ENCODE measurements at places on chromosomes 16 and 17. TPM values are rescaled to one million over a fixed set of nuclear protein-coding genes. Genes with fewer than 3 reads are reported as not detected.

DNA sequence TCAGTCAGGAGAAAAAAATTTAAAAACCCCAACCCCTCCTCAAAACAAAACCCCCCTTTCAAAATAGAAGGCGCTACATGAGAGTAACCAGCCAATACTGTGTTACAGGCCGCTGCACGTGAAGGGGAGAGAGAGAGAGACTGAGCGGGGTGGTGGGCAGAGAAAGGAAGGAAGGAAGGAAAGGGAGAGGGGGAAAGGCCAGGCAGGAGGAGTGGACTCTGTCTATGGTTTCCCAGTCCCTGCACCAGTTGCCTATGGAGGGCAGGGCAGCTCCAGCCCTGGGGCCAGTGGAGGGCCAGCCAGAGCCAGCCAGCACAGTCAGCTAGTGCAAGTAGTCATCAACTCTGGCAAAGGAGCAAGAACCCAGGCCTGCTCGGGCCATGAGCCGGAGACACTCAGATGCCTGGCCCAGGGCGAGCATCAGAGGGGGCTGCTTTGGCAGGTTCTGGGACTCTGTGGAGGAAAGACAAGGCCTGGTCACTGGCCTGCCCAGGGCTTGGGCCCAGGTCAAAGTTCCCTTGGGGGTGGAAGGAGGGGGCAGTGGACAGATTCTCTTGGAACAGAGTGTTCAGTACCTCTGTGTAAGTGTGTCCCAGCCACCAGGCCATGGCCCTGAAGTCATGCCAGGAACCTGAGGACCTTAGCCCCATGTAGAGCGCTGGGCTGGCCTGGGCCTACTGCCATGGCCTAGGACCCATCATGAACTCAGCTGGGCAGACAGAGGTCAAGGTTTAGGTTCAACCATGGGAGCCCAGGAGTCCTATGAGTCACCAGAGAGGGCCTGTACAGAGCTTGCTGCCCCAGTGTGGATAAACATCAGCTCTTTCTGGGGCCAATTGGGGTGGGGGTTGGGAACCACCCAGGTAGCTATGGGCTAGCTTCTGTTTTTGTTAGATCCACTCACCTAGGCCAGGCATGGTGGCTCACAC is 7.3 kb upstream of the GFOD2 start:
- H3K27ac ChIP-seq, result no peak overlapping the region
- H3K27me3 ChIP-seq, result no peaks in the 10 kb centered on the region
- H3K4me1 ChIP-seq, result no peaks in the 10 kb centered on the region

GRCh38 chr17:43616421-43616820 is 45.3 kb downstream of the MEOX1 start:
- peaks cover 2% of the 10 kb centered on the region for H3K27me3 ChIP-seq
- H3K4me1 ChIP-seq, result no peaks in the 10 kb centered on the region
- no peak overlapping the region for H3K4me3 ChIP-seq

DNA sequence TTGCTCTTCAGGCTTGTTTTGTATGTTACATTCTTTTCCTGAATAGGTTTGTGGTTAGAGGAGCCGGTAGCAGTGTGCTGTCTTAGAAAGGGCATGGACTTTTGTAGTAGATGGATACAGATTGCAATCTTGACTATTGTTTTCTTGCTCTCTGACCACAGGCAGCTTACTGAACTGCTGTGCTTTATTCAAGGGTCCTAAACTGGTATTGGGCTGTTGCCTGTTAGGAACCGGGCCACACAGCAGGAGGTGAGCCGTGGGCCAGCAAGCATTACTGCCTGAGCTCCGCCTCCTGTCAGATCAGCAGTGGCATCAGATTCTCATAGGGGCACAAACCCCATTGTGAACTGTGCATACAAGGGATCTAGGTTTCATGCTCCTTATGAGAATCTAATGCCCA is 373.9 kb downstream of the CPPED1 start:
- H3K4me3 ChIP-seq, result no peak overlapping the region
- no peaks in the 10 kb centered on the region for H3K36me3 ChIP-seq
- H3K27me3 ChIP-seq, result no peaks in the 10 kb centered on the region
- H3K27ac ChIP-seq, result no peak overlapping the region

DNA sequence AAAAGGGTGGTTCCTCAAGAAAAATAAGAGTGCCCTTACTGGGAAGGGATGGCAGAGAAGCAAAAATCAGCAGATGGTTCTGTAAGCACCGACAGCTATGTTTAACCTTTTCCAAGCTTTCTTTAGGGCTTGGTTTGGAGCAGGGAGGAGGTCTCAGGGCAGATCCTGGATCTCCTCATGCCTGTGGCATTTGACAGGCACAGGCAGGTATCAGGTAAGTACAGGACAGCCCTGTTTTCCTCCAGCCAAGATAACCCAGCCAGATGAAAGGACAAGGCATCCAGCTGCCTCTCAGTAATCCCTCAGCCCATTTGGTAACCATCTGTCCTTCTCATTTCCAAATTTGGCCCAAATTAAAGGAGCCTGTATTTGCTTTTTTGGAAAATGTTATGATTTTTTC is 141.5 kb downstream of the TOX3 start:
- H3K27me3 ChIP-seq, result no peaks in the 10 kb centered on the region
- H3K36me3 ChIP-seq, result no peaks in the 10 kb centered on the region
- no peak for DNase-seq
- no peak overlapping the region for H3K27ac ChIP-seq

DNA sequence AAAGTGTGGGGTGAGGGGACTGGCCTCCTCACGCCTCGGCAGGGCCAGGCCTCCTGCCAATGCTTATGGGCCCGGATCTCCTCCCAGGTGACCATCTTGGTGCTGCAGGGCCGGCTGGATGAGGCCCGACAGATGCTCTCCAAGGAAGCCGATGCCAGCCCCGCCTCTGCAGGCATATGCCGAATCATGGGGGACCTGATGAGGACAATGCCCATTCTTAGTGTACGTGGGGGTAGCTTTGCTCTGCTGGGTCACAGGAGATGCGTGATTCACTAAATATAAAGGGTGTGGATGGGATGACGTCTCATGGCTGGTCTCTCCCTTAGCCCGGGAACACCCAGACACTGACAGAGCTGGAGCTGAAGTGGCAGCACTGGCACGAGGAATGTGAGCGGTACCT is 19.5 kb downstream of the NUP85 start:
- no peak overlapping the region for H3K4me3 ChIP-seq
- no peaks in the 10 kb centered on the region for H3K4me1 ChIP-seq
- H3K27ac ChIP-seq, result no peak overlapping the region
- H3K27me3 ChIP-seq, result no peaks in the 10 kb centered on the region
- peaks cover 23% of the 10 kb centered on the region for H3K36me3 ChIP-seq

GRCh38 chr17:8670421-8670820 is 39.9 kb upstream of the MYH10 start:
- H3K36me3 ChIP-seq, result no peaks in the 10 kb centered on the region
- peak overlapping the region; percentile 98 for H3K27ac ChIP-seq
- no peaks in the 10 kb centered on the region for H3K27me3 ChIP-seq
- peaks cover 50% of the 10 kb centered on the region for H3K4me1 ChIP-seq

DNA sequence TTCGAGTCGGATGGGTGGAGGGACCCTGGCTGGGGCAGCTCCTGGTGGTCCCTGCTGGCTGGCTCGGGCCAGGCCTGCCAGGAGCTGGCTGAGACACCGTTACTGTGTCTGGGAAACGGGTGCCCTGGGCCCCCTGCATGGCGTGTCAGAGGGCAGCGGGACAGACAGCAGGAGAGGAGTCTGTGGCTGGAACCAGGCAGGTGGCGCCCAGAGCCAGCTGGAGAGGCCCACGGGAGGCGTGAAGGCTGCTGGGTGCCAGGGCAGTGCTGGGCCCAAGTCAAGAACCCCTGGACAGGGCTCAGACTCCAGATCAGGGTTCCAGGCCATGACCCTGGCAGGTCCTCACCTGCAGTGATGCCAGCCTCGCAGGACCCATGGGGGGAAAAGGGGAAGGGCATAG is 16.6 kb downstream of the SOX8 start:
- peaks cover 6% of the 10 kb centered on the region for H3K27me3 ChIP-seq
- no peak overlapping the region for H3K4me3 ChIP-seq
- no peak overlapping the region for H3K27ac ChIP-seq
- peaks cover 2% of the 10 kb centered on the region for H3K36me3 ChIP-seq
- no peak for DNase-seq

GRCh38 chr16:997440-998051 is 16.0 kb downstream of the SOX8 start:
- no peak for DNase-seq
- peaks cover 2% of the 10 kb centered on the region for H3K36me3 ChIP-seq
- H3K4me3 ChIP-seq, result peak overlapping the region; percentile 33

- H3K4me1 ChIP-seq, result peaks cover 91% of the 10 kb centered on the region
- peak overlapping the region; percentile 89 for H3K27ac ChIP-seq
- no peaks in the 10 kb centered on the region for H3K27me3 ChIP-seq
- H3K36me3 ChIP-seq, result peaks cover 6% of the 10 kb centered on the region
Observed at GRCh38 chr17:20203761-20204263, 194.7 kb downstream of the SPECC1 start.

Gene FOXL1
- 10.1 TPM for total RNA-seq

Gene KRT20
- not detected for total RNA-seq

Gene SLC13A2
- total RNA-seq, result not detected

Gene POLR3K
- 7.5 TPM for total RNA-seq

Gene PIRT
- not detected for total RNA-seq

Gene TSEN54
- 14.6 TPM for total RNA-seq

Gene GRIN2A
- not detected for total RNA-seq
